Stimulated activated CD8-positive, alpha-beta memory T cell treated with anti-CD3 and anti-CD28 coated beads, Interleukin-7, amount 100 ng/mL, for 4 hours (primary cell): ENCODE measurements at places on chromosomes 12 and 14.

- DNase-seq: no peak
These were observed 274.0 kb downstream of the NOVA1 start for GRCh38 chr14:26323869-26324268.

DNA sequence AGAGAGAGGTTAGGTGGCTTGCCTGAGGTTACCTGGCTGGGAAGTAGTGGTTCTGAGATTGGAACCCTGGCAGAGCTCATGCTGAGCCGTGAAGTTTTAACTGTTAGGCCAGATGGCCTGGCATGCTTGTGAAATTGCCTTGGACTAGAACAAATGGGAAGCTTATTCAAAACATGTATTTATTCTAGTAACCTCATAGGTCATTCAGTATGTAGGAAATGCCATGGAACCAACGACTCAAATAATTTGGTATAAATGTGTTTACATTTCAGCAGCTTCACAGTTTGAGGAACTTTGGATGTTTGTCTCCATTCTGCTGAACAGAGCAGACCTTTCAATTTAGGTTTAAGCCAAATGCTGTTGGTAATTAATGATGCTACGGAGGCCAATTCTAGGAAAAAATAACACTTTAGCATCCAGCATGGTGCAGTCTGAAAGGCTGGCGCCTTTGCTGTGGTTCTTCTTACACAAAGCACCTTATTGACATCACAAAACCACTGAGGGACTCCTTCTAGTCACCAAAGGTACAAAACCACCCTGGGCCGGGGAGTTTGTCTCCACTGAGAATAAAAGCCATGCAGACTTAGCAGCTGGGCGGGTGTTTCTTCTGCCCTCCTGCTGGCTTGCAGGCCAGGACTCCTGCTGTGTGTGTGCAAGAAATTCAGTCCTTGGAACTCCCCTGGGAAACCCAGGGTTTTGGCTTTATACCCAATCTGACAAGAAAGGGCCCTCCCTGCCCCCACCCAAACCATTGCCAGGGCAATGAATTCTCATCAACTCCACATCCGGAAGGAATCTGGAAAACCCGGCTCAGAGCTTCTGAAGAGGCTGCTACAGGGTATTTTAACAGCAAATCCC, 64.2 kb downstream of the ELK3 start:
- DNase-seq: no peak

GRCh38 chr12:48613321-48613720, 43.5 kb upstream of the LALBA start:
- DNase-seq: no peak

DNA sequence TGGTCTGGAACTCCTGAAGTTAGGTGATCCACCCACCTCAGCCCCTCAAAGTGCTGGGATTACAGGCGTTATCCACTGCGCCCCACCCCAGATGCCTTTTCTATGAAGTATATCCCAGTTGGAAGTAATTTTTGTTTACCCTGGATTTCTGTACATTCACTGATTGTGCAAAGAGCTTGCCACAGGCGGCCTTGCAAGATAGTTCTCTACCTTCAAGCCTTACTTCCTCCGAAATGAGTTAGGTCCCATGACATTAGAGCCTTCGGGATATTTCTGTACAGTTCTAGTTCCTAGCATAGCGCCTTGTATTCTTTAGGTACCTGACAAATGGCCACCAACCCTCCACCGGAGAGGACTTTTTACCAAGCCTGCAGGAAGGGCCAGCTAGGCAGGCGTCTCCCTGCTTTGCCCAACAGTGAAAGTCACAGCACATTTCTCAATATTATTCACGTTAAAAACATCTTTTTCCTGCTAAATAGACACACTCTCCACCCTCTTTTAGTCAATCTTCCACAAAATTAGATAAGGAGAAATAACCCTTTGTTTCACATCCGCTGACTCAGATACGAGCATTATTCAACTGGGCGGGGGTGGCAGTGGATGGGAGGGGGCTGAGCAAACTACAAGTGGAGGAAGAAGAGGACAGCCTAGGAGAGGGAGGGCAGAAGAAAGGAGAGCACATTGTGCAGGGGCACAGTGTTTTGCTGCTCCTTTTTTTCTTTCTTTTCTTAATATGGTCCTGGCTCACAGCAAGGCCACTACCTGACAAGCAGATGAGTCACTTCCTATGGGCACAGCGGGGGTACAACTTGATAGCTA, 40.0 kb upstream of the CAPRIN2 start:
- DNase-seq: no peak

GRCh38 chr12:65905405-65905804, 81.1 kb downstream of the HMGA2 start:
- DNase-seq: no peak

DNA sequence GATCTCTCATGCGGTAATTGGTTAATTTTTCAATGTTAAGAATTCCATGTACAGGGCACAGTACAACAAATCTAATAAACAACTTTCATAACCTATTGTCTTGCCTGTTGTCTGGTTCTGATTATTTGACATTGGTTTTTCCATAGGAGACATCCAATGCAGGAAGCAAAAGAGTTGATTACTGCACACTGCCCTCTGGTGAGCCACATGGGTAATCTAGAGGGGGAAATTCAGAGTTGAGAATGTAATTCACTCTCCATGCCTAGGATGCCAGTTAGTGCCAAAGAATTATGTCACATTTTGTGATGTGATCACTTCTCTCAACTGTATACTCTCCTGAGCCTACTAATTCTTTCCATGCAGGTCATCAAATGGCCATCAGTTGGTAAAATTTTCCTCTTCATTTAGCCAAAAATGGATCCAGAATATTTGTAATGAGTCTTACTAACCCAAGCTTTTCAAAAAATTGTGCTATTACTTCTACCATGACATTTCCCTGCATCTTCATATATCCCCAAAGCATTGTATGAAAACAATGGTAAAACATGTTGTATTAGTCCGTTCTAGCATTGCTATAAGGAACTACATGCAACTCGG, 17.7 kb upstream of the CCDC91 start:
- no peak for DNase-seq

GRCh38 chr12:14327711-14328110, 37.8 kb upstream of the ATF7IP start:
- DNase-seq: no peak

GRCh38 chr12:91772411-91772810, 373.2 kb downstream of the BTG1 start:
- DNase-seq: no peak

DNA sequence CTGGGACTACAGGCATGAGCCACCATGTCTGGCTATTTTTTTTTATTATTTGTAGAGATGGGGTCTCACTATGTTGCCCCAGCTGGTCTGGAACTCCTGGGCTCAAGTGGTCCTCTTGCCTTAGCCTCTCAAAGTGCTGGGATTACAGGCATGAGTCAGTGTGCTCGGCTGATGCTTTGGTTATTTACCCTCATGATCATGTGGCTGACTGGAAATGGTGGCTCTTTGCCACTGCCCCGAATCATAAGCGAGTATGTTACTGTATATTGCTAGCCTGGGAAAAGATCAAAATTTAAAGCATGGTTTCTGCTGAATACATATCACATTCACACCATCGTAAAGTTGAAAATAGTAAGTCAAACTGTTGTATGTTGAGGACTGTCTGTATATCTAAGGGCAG, 101.1 kb downstream of the RGS6 start:
- DNase-seq: no peak

DNA sequence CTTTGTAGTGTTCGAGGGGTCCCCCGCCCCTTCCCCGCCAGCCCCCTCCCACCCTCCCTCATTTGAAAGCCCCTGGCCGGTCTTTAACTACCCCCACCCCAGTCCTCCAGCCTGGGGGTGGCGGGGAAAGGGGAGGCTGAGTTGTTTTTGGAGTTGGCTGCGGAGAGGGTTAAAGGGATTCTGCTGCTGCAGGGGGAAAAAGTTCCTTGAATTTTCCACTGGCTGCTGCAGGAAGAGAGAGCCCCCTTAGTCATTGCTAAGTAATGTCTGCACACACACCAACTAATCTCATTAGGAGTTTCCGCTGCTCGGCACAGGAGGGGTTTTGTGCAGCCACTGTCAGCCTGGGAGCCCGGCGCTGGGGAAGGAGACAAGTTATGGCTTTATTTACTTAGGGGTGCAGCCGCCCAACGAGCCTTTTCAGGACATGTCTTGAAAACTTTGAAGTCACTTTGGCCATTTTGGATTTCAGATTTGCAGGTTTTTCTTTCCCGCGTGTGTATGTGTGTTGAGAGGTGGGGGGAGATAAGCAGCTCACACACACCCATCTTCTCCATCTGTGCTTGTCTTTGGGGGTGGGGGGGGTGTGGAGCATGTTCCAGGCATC, 1.8 kb downstream of the ELK3 start:
- DNase-seq: peak; percentile 43

DNA sequence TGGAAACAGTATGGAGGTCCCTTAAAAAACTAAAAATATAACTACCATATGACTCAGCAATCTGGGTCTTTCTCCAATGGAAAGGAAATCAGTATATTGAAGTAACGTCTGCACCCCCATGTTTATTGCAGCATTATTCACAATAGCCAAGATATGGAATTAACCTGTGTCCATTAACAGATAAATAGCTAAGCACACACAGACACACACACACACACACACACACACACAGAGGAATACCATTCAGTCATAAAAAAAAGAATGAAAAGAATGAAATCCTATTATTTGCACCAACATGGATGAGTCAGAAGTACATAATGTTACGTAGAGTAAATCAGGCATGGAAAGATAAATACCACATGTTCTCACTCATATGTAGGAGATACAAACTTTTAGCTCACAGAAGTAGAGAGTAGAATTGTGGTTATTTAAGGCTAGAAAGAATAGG, 4.7 kb downstream of the KLRK1 start:
- no peak for DNase-seq

DNA sequence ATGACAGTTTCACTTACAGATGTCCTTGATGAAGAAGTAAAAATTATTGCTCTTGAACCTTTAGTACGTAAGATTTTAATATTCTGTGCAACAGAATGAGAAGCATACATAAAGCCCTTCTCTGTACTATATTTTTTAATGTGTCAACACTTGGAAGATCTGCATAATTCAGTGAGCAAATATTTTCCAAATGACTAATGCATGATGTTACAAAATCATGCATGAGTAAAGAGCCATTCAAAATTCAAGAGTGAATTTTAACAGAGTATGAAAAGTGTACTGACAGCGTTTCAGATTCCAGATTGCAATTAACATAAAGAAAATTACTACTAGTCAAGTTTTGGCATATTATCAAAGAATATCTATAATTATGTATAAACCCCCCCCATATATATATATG, 101.4 kb upstream of the BBS10 start:
- DNase-seq: no peak

DNA sequence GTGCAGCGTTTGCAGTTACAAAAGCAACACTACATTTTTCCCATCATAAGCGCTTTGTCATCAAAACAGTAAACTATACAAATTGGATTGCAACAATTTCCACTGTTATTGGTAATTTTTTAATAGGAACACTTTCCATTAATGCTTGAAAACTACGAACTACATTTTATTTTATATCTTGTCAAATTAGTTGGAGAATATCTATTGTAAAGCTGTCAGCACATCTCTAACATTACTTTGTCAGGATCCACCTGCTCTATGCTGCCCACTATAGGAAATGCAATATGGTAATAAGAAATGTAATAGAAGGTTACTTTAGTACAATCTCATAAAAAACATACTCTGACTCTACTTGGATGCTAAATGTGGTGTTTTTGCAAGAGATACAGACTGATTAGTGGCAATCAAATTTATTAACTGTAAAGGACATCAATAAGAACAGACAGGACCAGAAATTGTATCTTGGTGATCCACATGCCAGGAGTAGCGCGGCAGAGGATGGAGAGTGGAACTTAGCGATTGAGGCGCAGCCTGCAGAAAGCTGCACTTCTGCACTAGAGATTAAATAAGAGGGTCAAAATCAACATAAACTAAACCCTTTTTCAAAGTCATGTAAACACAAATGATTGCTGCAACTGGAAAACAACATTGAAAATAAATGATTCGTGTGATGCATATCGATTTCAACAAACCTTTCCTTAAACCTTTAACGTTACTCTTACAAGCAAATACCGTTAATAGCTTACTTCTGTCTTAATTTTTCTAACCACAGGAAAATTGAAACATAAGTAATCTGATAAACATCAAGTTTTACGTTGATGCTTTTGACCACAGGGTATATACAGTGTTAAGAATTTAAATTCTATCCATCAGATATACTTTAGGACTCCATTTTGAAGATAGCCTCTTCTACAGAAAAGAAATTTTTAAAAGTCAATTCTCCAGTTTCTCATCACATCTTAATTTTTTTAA, 3.6 kb upstream of the ARID2 start:
- no peak for DNase-seq

DNA sequence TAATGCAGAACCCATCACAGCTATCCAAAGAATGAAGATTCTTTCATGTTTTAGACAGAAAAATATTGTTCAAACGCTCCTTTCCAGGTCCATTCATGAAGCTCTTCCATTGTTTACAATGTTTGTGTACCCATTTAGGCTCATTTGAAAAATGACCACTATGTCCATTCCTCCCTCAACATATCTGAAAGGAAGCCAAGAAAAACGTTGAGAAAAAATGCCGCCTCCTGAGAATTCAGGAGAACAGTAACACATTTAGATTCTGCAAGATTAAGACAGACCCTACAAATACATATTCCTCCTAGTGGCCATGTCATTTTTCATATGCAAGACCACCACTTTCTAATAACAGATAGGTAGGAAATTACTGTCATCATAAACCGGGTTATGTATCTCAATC, 124.4 kb downstream of the SLC25A21 start:
- DNase-seq: no peak

- DNase-seq: no peak
These were observed 9.8 kb downstream of the CHGA start for GRCh38 chr14:92932448-92933395.
